ENCODE measurements at places on chromosomes 7 and 10. TPM values are rescaled to one million over a fixed set of nuclear protein-coding genes. Genes with fewer than 3 reads are reported as not detected.

GRCh38 chr7:108089381-108089780 is 40.8 kb downstream of the LAMB4 start:
- H3K27ac ChIP-seq, result no peak overlapping the region
- no peaks in the 10 kb centered on the region for H3K27me3 ChIP-seq
- no peak for DNase-seq

- no peaks in the 10 kb centered on the region for H3K27me3 ChIP-seq
- DNase-seq, result no peak
- no peaks in the 10 kb centered on the region for H3K36me3 ChIP-seq
- H3K4me3 ChIP-seq, result no peak overlapping the region
- H3K4me1 ChIP-seq, result no peaks in the 10 kb centered on the region
Observed at GRCh38 chr10:119379466-119380071, 162.9 kb downstream of the RGS10 start.

DNA sequence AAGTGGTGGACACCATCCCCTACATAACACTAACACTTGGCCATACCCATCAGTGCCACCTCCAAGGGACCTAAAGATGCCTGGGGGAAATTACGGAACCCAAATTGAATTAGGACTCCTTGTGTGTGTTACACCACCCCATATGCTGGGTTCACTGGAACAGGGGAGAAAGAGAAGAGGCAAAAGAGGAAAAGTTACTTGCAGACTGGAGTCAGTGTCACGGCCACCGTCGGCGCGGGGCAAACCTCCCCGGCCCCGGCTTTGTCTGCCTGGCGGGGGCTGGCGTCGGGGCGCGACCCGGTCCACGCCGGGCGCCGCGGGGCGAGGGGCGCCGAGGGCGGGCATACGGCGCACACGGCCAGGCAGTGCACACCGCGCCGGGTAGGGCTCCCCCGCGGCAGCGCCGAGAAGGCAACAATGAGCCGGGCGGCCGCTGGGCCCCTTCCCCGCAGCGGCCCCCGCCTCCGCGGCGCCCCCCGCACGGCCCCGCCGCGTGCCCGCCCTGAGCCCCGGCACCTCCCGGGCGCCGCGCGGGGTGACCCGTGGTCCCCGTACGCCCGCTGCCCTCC is 171.1 kb downstream of the FAM107B start:
- H3K4me1 ChIP-seq, result no peaks in the 10 kb centered on the region
- peak overlapping the region; percentile 90 for H3K4me3 ChIP-seq
- no peaks in the 10 kb centered on the region for H3K27me3 ChIP-seq

- H3K4me3 ChIP-seq, result no peak overlapping the region
- H3K27ac ChIP-seq, result no peak overlapping the region
- no peak for DNase-seq
- no peaks in the 10 kb centered on the region for H3K36me3 ChIP-seq
Observed at GRCh38 chr10:90227217-90227656, 525.8 kb downstream of the KIF20B start.

DNA sequence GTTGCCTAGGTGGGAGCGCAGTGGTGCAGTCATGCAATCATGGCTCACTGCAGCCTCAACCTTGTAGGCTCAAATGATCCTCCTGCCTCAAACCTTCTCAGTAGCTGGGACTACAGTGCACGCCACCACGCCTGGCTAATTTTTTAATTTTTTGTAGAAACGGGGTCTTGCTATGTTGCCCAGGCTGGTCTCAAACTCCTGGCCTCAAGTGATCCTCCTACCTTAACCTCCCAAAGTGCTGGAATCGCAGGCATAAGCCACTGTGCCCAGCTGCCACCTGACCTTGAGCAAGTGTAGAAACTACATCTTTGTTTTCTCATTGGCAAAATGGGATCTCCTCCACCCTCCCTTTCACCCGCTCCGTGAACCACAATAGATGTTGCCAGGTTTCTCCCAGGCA is 15.0 kb upstream of the MYH16 start:
- no peak for DNase-seq
- no peaks in the 10 kb centered on the region for H3K4me1 ChIP-seq
- H3K4me3 ChIP-seq, result no peak overlapping the region
- no peak overlapping the region for H3K27ac ChIP-seq
- H3K27me3 ChIP-seq, result no peaks in the 10 kb centered on the region
- no peaks in the 10 kb centered on the region for H3K36me3 ChIP-seq

DNA sequence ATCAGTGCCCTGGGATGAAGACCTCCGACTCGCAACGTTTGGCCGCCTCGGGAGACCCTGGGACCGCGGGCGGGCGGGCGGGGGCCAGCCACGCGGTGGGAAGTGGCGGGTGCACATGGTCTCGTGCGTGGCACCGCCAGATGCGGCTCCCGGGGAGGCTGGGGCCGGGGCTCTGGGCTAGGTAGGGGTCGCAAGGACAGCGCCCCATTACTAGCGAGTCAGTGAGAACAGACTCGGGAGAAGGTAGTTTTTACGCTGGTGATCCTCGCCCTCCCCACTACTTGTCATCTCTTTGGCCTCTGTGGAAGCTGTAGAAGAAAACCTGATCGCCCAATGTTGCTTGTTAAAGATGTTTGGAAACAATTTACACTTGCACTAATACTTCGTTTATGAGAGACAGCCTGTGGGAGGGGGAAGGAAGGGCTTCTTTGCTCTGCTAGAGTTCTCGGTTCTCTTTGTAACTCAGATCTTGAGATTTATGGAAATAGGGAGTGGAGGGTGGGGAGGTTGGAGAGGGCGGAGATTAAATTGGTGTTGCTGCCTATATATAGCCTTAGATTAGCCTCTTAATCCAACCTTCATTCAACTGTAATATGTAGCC is 591 bp downstream of the BZW2 start:
- peaks cover 6% of the 10 kb centered on the region for H3K4me1 ChIP-seq
- H3K36me3 ChIP-seq, result peaks cover 1% of the 10 kb centered on the region
- DNase-seq, result no peak
- no peak overlapping the region for H3K27ac ChIP-seq
- H3K27me3 ChIP-seq, result no peaks in the 10 kb centered on the region

DNA sequence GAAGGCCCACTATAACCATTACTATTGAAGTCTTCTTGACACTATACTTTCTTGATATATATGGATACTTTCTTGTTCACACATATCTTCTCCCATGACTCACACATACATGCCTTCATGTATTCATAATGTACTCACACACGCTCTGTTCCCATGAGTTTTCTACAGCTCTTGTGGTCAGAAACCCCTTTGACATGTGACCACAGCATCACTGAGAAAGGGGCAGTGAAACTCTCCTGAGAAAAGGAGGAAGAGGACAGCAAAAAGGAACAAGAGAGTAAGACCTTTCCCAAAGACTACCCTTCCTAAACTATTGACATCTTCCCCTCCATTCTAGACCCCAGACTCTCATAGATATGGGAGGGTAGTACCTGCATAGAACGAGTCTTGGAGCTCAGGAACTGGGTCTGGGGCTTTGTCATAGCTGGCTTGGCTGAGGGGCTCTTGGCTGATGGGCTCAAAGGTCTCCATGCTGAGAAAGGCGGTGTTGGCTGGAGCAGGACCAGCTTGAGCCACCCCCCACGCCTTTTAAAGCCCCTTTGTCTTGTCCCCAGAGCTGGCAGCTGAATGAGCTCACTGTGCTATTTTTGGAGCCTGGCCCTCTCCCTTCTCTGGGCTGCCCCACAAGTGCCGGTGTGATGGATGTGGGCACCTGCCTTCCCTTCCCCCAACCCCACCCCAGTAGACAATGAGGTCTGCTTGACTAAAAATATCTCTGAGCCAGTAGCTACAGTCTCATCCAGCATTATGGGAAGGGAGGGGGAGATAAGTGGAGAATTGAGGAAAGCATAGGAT is 5.1 kb downstream of the SYNPO2L start:
- no peak overlapping the region for H3K4me3 ChIP-seq
- H3K27me3 ChIP-seq, result no peaks in the 10 kb centered on the region
- DNase-seq, result no peak
- no peaks in the 10 kb centered on the region for H3K36me3 ChIP-seq

- no peak for DNase-seq
- H3K27me3 ChIP-seq, result no peaks in the 10 kb centered on the region
- H3K4me1 ChIP-seq, result no peaks in the 10 kb centered on the region
- H3K4me3 ChIP-seq, result no peak overlapping the region
Observed at GRCh38 chr10:15316145-15316544, 54.9 kb downstream of the FAM171A1 start.

GRCh38 chr7:4236389-4236788 is 445.7 kb upstream of the FOXK1 start:
- no peaks in the 10 kb centered on the region for H3K36me3 ChIP-seq
- peaks cover 5% of the 10 kb centered on the region for H3K4me1 ChIP-seq
- DNase-seq, result no peak
- no peak overlapping the region for H3K4me3 ChIP-seq
- no peak overlapping the region for H3K27ac ChIP-seq

GRCh38 chr7:116953906-116954838 is 871 bp downstream of the ST7 start:
- H3K36me3 ChIP-seq, result peaks cover 5% of the 10 kb centered on the region
- peak; percentile 74 for DNase-seq
- H3K4me3 ChIP-seq, result peak overlapping the region; percentile 88
- H3K27ac ChIP-seq, result no peak overlapping the region

GRCh38 chr10:114401195-114401791 is 3.0 kb downstream of the AFAP1L2 start:
- no peaks in the 10 kb centered on the region for H3K36me3 ChIP-seq
- no peak overlapping the region for H3K4me3 ChIP-seq
- no peaks in the 10 kb centered on the region for H3K27me3 ChIP-seq
- H3K27ac ChIP-seq, result no peak overlapping the region

The RPEL1 gene
- total RNA-seq, result 0.13 TPM

The SVIL gene
- total RNA-seq, result 13.1 TPM

The TACC2 gene
- total RNA-seq, result 54.8 TPM

The AGR3 gene
- total RNA-seq, result not detected

The SFTPD gene
- total RNA-seq, result 0.24 TPM

The CPA2 gene
- total RNA-seq, result 0.29 TPM

The PRSS37 gene
- total RNA-seq, result not detected

All from H9 (cell line).